ENCODE measurements at places on chromosomes 1 and 21.
A peak's percentile ranks its signal among the peaks of the same experiment; 100 is the strongest.

DNA sequence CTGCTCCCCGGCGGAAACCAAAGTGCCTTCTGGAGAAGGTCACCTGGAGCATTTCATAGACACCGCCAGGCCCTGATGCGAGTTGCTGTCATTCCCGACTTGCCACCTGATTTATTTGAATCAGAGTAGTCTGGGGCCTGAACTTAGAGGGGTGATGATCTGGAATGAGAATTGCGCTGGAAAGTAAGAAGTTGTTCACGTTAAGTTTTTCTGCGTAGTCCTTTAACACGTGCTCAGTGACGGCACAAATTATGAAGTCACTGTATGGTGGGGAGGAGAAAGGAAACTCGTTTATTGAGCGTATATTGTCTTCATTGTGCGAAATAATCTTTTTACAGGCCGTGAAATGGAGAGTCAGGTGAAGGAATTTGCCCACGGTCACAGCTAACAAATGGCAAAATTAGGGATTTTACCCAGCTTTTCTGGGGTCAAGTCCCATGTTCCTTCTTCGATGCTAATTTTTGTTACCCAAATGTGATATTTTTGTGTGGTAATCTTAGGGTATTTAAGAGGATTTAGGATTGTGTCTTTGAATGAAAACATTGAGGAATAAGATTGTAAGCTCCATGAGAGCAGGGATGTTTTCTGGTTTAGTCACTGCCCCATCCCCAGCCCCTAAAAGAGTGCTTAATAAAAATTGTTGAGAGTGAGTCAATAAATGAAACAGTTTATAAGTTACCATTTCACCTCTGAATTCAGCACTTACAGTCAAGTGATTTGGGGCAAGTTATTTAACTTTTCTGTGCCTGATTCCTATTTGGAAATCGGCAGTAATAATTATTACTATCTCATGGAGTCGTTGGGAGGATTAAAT, 46.4 kb upstream of the NBL1 start:
- DNase-seq = no peak

DNA sequence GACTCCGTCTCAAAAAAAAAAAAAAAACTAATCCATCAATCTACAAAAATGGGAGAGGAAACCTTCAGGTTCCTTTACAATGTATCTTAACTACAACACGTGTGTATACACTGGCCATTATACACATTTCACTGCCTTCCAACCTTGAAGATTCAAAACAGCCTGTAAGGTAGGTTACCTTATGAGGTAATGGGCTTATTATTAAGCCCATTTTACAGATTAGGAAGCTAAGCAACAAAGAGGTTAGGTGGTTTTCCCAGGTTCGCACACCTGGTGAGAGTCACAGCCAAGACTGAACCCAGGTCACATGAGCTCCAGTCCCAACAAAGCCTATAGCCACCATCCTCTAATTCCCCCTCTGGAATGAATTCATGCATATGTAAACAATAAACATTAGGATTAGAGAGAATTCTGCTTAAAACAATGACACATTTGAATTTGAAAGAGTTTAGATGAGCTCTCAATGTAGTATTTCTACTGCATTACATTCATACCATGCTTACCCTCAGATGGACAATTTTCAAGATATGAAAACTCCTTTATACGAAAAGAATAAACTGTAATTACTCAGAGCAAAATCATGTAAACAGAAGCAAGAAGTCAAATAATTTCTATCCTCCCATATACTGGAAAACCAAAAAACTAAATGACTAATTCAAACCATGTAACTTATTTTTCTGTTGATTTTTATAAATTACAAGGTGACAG, 54.8 kb downstream of the EIF4G3 start:
- no peak for DNase-seq

DNA sequence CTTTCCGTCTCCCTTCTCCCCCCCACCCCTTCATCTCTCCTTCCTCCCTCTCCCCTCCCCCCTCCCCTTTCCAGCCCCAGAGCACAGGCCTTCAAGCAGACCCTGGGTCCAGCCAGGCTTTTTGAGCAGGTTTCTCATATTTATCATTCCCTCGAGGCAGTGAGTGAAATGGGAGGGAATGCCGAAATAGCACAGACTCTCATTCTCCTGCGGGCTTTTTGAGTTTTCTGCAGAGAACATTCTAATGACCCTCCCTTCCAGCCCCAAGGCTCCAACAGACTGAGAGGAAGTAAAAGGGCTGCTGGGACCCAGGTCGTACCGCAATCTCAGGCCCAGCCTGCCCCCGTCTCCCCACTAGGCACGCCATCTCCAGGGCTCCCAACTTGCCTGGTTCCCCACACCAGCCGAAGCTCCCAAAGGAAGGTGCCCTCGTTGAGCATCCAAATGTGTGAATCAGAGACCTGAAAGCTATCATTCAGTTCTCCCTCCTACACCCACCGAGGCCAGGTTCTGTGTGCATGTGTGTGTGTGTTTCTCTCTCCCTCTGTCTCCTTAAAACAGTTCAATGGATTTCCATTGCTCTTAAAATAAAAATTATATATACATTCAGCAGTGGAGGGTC, 22.3 kb downstream of the ACTA1 start:
- no peak for DNase-seq

DNA sequence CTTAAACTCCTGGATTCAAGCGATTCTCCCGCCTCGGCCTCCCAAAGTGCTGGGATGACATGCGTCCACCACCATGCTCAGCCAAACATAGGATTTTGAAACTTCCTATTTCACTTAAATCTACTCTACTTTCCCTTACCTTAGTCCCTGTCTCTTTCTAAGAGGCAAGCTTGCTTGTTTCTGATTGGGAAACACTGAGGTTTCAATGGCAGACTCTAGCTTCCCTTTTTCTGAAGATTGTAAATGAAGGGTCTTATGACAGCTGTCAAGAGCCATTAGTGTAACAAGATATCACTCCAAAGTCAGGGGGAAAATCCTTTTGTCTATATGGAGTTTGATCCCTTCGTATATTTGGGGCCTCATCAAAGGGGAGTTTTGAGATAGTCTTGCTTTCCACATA, 23.5 kb upstream of the LMO4 start:
- DNase-seq = no peak

- no peak for DNase-seq
These were observed at the start of gene GPR153 for GRCh38 chr1:6260961-6261614. GPR153 (minus strand) TSS chr1:6261098; CDS start chr1:6254905, 6,193 bp downstream.

DNA sequence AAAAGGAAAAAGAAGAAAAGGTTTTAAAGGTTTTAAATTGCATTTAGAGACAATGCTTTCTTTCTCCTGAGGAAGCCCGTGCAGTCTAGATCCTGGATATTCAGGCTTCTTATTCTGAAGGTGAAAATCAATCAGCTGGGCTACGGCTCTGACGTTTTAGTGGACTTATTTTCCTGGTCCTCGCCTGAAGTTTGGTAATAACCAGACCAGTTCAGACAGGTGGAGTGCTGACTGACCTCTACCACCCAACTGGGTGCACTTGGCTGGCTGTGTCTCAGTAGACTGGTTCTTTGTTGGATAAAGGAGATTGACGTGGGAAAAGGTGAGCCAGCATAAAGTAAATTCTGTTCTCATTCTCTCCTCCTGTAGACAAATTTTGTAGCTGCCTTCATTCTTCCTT, 7.2 kb upstream of the ATP1A1 start:
- DNase-seq = no peak

- DNase-seq = no peak
These were observed 111.6 kb upstream of the ZBTB40 start for GRCh38 chr1:22340066-22340465.

DNA sequence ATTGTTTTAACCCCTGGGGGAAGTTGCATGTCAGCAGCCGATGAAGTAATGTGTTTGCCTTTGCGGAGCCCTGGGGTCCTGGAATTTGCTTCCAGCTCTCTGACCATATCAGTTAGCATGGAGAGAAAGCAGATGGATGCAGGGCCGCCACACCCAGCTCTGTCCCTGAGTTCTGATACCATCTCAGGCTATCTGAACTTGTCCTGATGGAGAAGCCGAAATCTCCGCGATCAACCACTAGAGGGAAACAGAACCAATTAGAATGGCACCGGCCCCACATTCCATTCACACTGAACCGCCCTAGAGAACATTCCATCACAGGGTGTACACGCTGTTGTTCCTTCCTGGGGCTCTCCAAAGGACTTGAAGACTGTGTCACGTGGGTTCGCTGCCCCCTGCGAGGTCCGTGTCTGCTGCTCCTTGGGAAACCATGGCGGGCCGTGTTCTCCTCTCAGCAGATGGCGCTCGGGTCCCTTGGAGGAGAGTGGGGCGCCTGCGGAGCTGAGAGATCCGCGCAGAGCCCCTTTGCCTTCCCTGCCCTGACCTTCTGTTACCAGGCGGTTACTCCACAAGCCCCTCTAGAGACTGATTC, 75.4 kb downstream of the ABCA4 start:
- DNase-seq = peak; percentile 22

GRCh38 chr1:113282893-113283285, 107.4 kb upstream of the MAGI3 start:
- no peak for DNase-seq

- DNase-seq = no peak
These were observed 20.1 kb downstream of the HSD3B2 start for GRCh38 chr1:119435052-119435451.

DNA sequence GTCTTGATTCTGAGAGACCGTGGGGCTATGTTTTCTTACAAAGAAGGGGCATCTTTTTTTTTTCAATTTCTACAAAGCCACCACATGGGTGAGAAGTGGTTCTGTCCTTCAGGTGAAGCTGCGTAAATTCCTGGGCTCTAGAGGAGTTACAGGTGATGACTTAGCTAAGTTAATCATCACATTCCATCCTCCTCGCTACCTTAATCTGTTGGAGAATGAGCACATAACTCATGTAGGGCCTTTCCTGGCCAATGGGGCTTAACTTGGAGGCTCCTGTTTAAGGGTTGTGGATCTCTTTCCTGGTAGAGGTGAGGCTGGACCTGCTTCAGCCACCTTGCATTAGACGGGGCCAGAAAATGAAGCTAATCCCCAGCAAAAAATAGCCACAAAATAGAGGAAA, 19.9 kb downstream of the REG4 start:
- no peak for DNase-seq

- no peak for DNase-seq
These were observed 30.4 kb downstream of the MORC3 start for GRCh38 chr21:36350282-36350910.

GRCh38 chr21:43865540-43866259, 677 bp downstream of the AGPAT3 start:
- no peak for DNase-seq

DNA sequence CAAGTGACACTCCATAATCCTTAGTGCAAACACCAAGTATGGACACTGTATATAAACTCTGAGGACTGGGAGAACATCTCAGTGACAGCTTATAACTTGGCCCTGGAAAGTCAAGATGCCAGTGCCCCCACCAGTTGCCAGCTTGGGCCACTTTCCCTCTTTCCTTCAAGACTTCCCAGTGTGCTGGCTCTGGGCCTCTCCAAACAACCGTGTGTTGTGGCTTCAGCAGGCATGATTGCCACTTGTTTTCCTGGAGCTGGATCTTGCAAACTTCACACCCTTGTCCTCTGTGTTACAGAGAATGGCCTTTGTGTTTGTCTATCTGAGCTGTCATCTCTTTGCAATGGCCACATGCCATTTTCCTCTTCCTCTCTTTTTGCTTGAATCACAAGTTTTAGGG, 37.0 kb downstream of the CCDC185 start:
- DNase-seq = no peak

GRCh38 chr1:2052054-2052679, 2.0 kb downstream of the PRKCZ start:
- no peak for DNase-seq

DNA sequence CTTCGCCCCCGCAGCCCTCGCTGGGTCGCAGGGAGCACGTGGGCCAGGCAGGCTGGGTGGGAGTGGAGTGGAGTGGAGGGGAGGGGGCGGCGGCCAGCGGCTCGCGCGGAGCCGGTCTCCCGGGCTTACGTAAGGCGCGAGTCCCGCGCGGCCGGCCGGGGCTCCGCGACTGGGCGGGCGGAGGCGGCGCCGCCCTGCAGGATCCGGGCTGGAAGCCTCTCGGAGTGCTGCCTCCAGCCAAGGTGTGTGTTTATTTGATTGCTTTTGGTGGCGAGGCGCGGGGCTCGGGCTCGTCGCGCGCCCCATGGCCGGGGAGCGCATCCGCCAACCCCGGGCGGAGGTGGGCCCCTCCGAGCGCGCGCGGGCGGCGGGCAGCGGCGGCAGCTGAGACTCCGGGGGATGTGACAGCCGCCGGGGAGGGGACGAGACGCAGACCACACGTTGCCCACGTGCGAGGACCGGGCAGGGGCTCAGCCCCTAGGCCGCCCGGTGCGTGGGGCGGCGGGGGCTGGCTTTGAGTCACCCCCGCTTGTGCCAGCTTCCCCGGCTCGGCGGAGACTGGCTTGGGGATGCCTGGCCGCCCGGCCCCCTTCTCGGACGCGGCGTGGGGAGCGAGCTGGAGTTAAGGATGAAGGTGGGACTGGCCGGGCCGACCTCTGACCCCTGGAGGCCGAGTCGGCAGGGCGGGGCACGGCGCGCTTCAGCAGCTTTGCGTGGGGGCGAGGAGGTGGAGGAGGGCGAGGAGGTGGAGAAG, 402 bp upstream of the AK4 start:
- no peak for DNase-seq

DNA sequence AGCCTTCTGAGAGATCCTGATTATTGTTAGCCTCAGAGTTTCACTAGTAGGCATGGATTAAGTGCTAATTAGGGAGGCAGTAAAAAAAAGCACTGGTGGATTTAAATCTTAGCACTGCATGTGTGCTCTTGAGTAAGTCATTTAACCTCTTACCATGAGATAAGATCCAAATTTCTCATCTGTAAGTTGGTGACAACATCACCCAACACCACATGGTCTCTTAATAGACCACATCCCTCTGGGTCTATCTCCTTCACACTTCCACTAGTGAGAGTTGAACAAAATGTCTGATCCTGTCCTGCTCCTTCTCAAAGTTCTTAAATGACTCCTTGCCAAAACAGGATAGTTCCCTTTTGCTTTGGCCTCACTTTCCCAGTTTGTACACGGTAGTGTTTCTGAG, 29.5 kb upstream of the DMRTA2 start:
- DNase-seq = no peak

DNA sequence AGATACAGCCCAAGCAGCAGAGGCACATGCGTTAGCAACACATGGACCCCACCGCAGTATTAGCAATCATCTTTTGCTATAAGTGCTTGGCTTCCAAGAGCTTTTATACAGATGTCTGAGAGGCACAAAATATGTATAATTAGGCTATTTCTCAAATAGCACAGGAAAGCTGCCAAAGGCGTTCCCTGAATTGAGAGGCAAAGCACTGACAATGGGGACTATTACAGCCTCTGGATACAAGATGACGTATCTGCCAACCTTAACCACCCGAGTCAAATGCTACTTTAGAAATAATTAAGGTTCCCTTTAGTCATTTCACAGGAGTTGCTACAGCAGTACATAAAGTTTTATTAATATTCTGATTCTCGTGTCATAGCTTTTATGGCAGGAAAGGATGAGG, 6.4 kb downstream of the STMN1 start:
- no peak for DNase-seq

Data from COR-L47 (cell line).